Endodermal cell (in vitro differentiated cells): ENCODE measurements at places on chromosomes 5 and 9.

DNA sequence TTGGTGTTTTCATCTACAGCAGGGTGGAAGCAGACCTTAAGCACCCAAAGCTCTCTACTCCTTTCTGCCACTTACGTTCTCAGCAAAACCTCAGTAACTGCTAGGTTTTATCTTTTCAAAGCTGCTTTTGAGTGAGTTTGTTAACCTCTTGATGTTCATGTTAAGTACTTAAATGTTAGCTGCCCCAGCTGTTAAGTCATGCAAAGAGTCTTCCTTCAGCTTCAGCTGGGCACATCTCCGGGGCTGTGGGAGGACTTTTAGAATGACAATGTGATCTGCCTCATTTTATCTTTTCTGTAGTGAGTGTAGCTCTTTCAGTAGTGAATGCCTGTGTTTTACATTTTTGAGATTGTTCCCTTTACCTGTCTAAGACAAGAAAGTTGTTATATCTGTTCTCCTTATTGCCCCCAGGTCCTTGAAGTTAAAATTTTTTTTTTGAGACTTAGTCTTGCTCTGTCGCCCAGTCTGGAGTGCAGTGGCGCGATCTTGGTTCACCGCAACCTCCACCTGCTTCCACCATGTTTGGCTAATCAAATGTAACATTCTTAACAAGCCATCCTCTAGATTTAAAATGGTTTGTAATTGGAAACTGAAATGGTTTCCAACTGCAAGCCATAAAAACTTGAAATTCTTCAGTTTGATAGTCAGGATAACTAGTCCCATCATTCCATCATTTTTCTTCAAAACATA lies 19.6 kb downstream of the KDM4C start:
- DNase-seq = peak; percentile 75

DNA sequence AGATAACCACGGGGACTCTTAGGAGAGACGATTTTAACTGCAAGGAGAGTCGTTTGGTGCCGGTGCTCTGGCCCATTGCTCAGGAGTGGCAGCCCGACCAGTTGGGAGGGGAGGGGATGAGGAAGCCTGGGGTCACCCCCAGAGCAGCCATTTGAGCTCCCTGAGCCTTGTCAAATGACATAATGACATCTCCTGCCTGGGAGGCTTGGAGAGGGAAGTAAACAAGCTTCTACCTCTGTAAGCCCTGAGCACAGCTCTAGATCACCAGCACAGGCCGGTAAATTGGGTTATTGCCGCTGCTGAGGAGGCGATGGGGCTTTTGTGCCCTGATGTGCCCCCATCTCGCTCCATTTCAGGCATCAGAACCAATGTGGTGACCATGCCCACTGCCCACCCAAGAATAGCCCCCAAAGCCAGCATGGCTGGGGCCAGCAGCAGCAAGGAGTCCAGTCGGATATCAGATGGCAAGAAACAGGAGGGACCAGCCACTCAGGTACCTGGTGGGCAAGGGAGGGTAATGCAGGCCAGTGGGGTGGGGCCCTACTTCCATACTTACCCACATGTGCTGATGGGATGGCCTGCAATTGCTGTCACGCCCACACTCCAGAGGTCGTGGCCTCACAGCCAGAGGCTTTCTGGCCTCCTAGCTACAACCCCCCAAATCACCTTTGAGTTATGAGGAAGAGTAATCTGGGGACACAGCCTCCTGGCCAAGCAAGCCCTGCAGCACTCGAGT lies 23.0 kb downstream of the CD74 start:
- DNase-seq = no peak

DNA sequence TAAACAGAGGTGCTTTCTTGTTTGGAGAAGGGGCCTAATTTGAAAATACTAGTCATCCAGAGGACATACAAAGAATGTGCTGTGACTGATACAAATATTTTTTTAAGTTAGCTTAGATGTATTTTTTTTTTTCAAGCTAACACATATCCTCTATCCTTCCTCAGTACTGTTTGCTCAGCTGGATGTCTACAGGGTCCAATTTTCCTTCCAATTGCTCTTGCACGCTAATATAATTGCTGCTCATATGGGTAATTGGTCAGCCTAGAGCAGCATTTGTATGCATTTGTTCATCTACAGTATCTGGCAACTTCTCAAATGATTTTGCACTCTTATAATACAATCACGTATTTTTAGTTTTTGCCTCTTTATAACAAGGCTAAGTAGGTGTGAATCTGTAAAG lies 84.7 kb downstream of the ZDHHC21 start:
- DNase-seq = no peak

GRCh38 chr5:150621301-150621700 lies 19.2 kb upstream of the SYNPO start:
- no peak for DNase-seq

- DNase-seq = peak; percentile 75
Measured at GRCh38 chr5:177472460-177473442, 683 bp downstream of the DBN1 start.

DNA sequence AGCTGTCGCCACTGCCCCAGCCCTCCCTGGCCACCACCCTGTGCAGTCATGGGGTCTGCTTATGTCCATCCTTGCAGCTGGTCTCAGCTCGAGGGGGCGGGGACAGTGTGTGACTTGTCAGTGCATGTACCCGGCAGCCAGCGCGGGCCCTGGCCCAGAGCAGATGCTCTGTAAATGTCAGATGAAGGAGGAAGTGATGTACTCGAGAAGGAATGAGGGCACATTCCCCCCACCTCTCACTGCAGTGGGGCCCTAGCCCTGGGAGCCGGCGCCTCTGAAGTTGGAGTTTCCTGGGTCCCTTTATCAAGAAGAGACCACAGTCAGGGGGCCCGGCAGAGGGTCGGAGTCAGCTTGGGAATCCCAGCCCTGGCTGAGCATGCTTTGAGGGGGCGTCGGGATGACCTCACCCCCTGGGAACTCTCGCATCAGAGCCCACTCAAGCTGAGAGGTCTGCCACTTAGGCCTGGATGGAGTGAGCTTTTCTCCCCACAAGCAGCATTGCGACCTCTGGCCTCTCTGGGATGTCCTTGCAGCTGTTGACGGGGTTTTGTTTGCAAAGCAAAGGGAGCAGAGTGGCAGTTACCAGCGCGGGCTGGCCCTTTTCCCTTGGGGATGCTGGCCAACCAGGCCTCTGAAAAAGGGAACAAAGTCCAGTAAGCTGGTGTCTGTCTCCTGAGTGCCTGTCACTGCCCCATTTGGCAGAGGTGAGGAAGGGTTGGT lies 19.0 kb downstream of the NEURL1B start:
- peak; percentile 85 for DNase-seq

GRCh38 chr9:135230817-135231520 lies 143.5 kb downstream of the OLFM1 start:
- DNase-seq = peak; percentile 62

- DNase-seq = no peak
Measured at GRCh38 chr5:2752059-2752820, 763 bp upstream of the IRX2 start.

- no peak for DNase-seq
Measured at GRCh38 chr5:13658761-13659160, 285.7 kb downstream of the DNAH5 start.

- no peak for DNase-seq
Measured at GRCh38 chr5:177601577-177602457, 1.9 kb downstream of the B4GALT7 start.

GRCh38 chr5:60437308-60437707 lies 262.7 kb downstream of the DEPDC1B start:
- no peak for DNase-seq

DNA sequence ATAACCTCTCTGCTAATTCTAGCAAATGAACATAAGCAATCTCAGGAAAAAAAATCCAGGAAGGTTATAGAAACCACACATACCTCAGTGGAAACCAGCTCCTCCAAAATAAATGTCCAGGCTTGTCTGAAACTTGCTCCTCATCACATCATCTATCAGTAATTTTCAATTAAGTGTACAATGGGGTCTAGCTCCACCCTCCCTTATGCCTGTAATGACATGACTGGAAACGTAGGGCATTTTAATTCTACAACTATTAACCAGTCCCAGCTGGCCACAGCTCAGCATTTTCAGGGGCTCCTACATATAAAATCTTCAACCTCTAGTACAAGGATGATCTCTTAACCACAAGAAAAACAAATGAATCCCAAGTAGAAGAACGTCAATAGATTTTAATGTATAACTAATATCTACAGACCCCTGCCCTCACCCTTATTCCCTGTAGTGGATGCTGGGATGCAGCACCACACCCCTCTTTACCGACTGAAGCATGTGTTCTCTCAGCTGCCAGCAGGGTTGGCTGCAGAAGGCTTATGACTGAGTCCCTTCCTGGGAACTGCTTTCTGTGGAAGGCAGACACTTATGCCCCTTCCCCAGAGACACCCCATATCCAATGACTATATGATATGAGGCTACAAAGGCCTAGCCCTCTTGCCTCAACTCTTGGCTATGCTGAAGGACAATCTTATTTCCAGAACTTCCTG lies 6.8 kb downstream of the TSSK1B start:
- DNase-seq = no peak

DNA sequence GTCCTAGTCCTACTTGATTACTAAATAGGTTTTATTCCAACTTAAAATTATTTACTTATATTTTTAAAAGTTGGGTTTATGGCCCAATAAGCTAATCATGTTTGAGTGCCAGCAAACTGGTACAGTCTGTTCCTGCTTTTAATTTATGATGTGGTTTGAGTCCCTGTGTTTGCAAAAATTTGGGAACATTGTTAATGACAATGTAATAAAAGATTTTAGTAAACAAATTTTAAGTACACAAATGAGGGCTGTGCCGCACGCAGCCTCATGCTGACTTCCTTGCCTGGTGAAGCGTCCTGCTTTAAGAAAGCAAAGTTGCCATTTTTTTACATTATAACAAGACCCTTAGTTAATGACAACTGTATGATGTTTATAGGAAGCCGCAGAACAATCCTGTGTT lies 96.8 kb upstream of the MAP1B start:
- no peak for DNase-seq

DNA sequence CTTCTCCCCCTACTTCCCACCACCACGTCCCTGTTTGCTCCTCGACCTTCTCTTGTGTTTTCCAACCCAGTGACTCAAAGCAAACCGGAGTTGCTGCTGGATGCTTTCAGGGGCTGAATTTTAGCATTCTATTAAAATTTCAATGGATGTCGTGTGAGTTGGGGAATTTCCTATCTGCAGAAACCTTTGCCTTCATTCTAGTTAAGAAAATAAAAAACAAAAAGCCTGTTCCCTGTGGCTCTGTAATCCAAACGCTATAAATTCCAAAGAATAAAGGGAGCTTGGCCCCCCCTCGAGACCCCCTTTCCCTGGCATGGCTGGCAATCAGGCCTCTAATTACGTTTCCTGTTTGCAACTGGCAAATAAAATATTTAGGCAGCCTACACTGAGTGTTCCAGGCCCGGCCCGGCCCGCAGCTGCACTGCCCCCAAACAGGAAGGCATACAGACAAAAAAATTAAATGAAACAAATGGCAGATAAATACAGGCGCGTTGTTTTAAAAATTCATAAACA lies 139.4 kb upstream of the PPP1R26 start:
- DNase-seq = peak; percentile 61

DNA sequence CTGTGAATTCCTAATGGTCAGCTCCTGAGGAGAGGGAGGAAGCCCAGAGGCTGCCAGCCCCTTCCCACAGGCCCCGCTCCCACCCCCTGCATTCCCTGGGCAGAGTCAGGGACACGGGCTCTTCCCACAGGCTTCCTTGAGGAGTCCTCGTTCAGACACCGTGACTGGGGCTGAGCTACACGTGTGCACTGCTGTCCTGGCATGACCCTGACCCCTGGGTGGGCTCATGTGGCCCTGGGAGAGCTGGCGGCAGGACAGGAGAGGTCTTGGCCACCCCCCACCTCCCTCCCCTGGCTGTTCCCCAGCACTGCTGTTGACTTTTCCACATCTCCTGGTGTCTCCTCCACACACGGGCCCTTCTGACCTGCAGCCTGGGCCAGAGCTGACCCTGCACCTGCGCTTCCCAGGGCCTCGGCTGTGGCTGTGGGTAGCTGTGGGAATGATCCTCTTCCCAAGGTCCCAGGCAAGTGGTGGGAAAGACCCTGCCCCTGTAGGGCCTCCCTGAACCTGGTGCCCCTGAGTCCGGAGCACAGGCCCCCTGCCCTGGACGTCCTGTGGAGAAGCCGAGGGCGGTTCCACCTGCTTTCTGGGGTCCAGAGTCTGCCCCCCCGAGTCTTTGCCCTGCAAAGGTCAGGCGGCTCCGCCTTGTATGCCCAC lies 56.5 kb upstream of the NKD2 start:
- DNase-seq = no peak

- DNase-seq = peak; percentile 68
Measured at GRCh38 chr9:37801287-37801850, 772 bp downstream of the DCAF10 start.

- DNase-seq = peak; percentile 94
Measured at GRCh38 chr5:177116631-177117373, 16.8 kb upstream of the NSD1 start.

GRCh38 chr9:70901013-70901412 lies 220.4 kb downstream of the TRPM3 start:
- DNase-seq = no peak

DNA sequence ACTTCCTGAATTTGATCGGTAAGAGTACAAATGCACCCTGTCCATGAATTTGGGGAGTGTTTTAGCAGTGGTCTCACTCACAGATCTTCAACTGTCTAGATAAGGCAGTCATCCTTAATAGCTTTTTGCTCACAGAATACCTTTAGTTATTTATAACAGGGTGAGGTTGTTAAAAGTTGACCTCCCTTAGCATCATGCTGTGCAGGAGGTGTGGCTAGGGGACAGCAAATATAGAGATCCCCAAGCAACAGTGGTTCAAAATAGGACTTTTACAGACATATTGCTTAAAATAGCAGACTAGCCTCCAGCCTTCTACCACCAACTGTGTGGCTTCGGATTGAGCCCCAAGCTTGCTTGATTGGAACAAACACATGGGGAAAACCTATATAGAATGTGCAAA lies 724.4 kb downstream of the TLE1 start:
- DNase-seq = no peak

DNA sequence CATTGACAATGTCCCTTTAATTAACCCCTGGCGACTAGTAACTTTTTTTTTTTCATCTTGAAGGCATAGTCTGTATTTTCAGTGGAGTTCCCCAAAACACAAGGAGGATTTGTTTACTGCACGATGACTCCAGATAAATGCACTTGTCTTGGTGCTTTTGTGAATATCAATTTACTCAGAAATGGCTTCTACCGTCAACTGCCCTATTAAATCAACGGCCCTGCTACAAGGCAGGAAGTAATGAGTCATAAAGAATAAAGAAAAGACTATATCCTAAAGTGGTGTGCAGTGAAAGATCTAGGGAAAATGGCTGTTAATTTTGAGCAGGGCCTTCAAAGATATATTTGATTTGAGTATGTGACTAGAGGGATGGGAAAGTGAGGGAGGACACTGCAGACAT lies 388.3 kb upstream of the CHD1 start:
- DNase-seq = no peak

- no peak for DNase-seq
Measured at GRCh38 chr5:135228222-135228621, 170.8 kb downstream of the MACROH2A1 start.

DNA sequence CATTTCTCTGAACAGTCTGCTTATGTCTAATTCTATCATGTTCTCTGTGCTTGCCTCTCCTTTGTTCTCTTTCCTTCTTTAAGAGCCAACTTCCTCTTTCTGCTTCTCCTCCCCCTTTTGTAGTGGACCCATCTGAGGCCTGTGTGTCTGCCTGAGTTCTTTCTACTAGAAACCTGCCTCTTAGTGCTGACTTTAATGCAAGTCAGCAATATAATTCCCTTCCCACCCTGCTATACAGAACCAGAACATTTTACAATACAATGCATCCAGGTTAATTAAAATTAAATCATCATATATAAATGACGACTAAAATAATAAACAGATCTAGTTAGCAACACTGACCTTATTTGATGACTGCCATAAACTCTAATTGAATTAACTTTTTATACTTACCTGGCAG lies 82.6 kb upstream of the GAS1 start:
- DNase-seq = no peak

GRCh38 chr9:127813686-127814226 lies 11.1 kb downstream of the FPGS start:
- DNase-seq = no peak
